ENCODE measurements at places on chromosomes 13 and 19. TPM values are rescaled to one million over a fixed set of nuclear protein-coding genes. Genes with fewer than 3 reads are reported as not detected.

Gene CEBPA
- total RNA-seq, result 39.0 TPM

Gene KLC3
- total RNA-seq, result under 0.01 TPM

Gene SOHLH2
- 0.54 TPM for total RNA-seq

Gene FDX2
- total RNA-seq, result 27.5 TPM

Gene ELAVL1
- 44.4 TPM for total RNA-seq

Gene PLK5
- not detected for total RNA-seq

Gene CYP2A7
- not detected for total RNA-seq

Gene PEG3
- total RNA-seq, result 1.1 TPM

Gene WDR88
- total RNA-seq, result not detected

GRCh38 chr19:55540619-55541018, 3.7 kb upstream of the SBK2 start:
- DNase-seq, result no peak

- no peak for DNase-seq
Measured at GRCh38 chr13:30623392-30623791, 5.7 kb downstream of the USPL1 start.

DNA sequence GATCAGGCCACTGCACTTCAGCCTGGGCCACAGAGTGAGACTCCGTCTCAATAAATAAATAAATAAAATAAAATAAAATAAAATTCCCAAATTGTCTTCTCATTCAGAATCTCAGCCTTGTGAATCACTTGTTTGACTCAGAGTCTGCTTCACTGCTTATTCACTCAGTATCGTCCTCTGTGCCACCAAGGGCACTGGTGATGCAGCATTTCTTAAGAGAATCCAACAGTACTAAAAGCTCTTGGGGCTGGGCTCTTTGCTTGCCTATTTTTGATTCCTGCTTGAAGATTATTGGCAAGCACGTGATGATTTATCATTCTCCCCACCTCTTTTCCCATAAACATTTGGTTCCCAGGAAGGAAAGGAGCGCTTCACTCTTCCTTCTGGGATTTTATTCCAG, 54.8 kb upstream of the HMGB1 start:
- DNase-seq, result no peak

- peak; percentile 50 for DNase-seq
Measured at GRCh38 chr13:48853728-48854102, 122.0 kb upstream of the FNDC3A start.

GRCh38 chr13:79289571-79289970, 116.5 kb downstream of the RBM26 start:
- peak; percentile 13 for DNase-seq

- DNase-seq, result peak; percentile 44
Measured at GRCh38 chr13:99258946-99259345, 767 bp upstream of the GPR18 start.

DNA sequence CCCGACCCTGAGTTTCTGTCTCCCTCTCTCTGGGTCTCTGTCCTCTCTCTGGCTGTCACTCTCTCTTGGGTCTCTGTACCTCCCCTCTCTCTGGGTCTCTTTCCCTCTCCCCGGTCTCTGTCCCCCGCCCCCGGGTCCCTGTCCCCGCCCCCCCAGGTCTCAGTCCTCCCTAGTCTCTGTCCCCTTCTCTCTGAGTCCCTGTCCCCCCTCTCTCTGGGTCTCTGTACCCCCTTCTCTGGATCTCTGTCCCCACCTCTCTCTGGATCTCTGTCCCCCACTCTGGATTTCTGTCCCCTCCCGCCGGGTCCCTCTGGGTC, 2.3 kb upstream of the FTL start:
- DNase-seq, result no peak

GRCh38 chr13:31242367-31242766, 42.6 kb downstream of the B3GLCT start:
- no peak for DNase-seq

- peak; percentile 53 for DNase-seq
Measured at GRCh38 chr19:7888145-7888825, at the start of gene LRRC8E. TSS of gene LRRC8E (plus strand) at chr19:7888510. CDS start at chr19:7895604, 7,094 bp downstream.

DNA sequence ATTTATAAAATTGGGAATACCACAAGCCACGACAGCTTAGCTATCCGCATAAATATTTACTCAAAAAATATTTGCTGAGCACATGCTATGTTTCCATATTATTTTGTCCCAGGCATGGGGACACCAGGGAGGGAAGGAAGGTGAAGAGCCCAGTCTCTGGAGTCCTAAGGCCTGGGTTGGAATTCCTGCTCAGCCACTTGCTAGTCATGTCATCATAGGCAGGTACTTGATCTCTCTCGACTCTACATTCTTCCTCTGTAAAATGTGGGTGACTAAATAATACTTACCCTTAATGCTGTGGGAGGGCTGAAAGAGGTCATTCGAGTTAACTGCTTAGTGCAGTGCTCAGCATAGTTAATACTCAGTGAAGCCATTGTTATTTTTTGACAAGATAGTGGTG, 4.3 kb upstream of the RNASEH2B start:
- DNase-seq, result no peak

- peak; percentile 86 for DNase-seq
Measured at GRCh38 chr19:14440049-14440448, 6.9 kb downstream of the PKN1 start.

DNA sequence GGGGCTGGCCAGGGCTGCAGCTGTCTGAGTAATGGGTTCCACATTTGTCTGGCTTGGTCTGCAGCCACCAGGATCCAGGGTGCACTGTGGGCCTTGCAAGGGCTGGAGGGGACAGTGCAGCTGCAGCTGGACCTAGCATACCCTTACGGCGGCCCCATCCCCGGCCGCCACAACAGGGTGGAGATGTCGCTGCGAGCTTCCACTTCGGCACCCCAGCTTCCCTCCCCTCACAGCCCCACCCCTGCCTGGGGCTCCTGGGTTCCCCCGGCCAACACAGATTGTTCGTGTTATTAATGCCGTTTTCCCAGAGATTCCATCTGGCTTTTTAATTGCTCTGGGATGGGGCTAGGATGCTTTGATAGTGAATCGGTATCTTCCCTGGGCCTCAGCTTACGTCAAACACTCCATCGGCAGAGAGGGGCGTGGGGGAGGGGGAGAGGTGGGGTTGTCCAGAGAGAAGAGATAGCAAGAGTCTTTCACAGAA, 5.8 kb downstream of the CEBPA start:
- DNase-seq, result no peak

GRCh38 chr13:65656740-65657329, 1573.3 kb downstream of the PCDH9 start:
- DNase-seq, result no peak

DNA sequence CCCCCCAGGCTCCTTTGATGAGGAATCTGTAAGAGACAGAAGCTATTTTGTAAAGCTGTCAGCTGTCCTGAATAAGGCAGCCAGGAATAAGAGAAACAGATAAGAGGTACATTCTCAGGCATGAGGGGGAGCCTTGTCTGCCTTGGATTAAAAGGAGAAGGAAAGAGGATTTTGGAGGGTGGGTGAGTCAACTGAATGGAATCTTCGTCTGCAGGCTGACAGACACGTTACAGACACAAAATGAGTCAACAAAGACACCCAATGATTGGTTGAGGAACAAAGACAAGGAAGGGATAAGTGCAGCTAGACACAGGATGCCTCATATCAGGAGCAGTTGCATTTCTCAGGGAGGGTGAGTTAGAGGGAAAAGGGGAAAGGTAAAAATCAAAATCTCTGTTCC, 162.5 kb downstream of the OLFM4 start:
- DNase-seq, result no peak
